ENCODE measurements at places on chromosomes 12 and 14.

GRCh38 chr14:69153873-69154270 is 953 bp upstream of the DCAF5 start:
- no peak for DNase-seq

DNA sequence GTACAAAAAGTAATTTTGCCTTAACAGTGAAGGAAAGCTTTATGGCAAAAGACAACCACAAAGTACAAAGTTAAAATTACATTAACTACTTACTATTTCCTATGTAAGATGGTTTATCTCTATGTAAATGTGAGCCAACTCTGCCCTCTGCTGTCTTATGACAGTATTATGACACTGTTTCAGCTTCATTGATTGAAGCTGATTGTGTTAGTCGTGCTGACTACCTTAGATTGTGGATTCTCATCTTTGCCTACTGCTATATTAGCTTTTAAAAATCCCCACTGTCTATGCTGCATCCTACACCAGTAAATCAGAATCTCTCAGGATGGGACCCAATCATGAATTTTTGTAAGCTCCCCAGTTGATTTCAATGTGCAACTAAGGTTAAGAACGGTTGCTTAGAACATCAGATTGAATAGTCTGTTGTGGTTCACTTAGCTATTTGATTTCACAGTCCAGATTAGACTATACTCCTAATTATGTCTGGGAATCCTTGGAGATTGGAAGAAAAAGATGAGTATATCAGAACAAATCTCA is 12.2 kb upstream of the SPTB start:
- DNase-seq, result no peak

DNA sequence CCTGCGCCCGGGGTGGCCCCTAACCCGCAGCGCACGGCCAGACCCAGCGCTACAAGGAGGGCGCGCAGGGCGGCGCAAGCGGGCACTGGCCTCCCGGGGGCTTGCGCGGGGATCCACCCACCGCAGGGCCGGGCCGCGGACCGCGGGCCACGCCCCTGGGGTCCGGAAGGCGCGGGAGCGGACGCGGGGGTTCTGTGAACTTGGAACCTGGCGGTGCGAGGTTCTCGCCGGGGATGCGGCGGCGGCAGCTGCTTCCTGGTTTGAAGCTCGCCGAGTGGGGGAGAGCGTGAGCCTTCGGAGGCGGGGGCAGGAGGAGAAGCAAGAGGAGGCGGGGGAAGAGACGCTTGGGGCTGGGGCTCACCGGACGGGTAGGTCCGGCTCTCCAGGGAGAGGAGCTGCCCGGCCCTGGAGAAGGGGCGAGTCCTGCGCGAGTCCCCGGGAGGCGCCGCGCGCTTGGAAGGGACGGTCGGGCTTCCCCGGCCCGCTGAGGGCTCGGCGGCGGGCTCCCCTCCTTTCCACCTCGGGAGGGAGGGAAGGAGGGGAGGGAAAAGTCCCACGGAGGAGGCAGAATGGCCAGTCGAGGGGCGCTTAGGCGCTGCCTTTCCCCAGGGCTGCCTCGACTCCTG is at the start of gene PRKCH:
Gene PRKCH, plus strand, starts transcription at position 195 of the 626 bp plus-strand sequence. CDS start 523 bp downstream, outside the sequence.
- DNase-seq, result no peak

- DNase-seq, result no peak
Measured at GRCh38 chr12:95169368-95169767, 47.9 kb downstream of the FGD6 start.

DNA sequence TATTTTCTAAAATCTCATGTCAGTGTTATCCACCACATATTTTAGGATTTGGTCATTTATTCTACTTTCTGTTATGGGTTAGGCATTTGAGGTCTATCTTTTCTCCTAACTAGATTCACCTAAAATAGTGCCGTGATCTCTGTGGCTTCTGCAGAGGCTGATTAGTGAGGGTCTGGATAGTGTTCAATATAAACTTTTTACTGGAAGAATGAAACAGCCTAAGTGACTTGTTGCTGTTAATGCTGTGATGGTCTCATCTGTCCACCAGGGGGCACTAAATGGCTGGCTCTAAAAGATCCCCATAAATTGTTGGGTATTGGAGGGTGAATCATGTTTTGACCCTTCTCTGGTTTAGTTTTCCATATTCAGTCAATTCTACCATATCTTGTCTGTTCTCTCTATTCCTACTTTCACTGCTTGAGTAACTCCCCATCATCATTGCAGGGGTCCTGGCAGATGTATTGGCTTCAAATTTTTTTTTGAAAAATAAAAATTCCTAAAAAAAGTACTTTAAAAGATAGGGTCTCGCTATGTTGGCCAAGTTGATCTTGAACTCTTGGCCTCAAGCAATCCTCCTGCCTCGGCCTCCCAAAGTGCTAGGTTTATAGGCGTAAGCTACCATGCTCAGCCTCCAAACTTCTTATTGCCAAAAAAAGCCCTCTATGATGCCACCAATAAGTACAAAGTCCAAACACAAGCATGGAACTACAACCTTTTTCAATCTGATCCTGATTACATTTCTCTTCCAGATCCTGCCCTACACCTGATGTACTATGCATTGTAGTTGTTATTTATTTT is 6.9 kb downstream of the PABPN1 start:
- peak; percentile 19 for DNase-seq

- no peak for DNase-seq
Measured at GRCh38 chr12:50129290-50129689, 17.3 kb downstream of the COX14 start.

- DNase-seq, result no peak
Measured at GRCh38 chr14:105617201-105617777, 90.9 kb downstream of the TMEM121 start.

- no peak for DNase-seq
Measured at GRCh38 chr12:8917751-8918150, 3.4 kb downstream of the PHC1 start.

- DNase-seq, result no peak
Measured at GRCh38 chr12:127267128-127267527, 999.8 kb upstream of the TMEM132C start.

DNA sequence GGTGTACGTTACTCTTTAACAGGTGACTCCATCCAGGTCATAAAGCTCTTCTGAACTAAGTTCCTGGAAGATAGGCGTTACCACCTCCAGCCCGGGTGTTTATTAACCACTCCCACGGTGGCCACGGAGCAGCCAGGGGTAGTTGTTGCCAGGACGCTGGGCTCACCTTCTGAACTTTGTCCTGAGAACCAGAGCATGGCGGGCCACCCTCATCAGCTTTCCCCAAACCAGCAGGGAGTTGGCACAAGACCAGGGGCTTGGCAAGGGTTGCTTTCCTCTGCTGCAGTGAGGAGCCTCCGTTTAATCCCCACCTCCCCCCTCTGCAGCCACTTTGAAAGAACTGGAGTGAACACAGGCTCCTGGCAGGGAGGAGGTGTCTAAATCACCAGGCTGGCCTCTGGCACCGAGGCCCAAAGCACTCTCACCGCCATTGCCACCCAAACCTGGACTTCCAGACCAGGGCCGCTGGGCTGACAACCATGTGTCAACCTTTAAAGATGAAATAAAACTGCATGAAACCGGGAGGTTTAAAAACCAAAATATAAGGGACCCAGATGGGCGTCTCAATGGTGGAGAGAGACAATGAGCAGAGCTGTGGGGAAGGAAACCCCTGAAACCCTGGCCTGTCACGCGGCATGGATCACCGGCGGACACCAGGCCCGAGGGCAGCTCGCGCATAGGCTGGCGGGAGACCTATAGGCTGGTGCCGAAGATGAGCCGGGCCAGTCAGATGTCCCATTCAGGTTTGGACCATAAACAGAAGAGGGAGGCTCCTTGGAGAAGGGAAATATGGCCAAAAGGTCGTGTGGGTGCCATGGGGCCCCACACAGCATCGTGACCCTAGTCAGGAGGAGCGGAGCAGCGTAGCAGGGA is 30.9 kb upstream of the TDRD9 start:
- no peak for DNase-seq

- no peak for DNase-seq
Measured at GRCh38 chr12:104638218-104638850, 181.6 kb downstream of the CHST11 start.

DNA sequence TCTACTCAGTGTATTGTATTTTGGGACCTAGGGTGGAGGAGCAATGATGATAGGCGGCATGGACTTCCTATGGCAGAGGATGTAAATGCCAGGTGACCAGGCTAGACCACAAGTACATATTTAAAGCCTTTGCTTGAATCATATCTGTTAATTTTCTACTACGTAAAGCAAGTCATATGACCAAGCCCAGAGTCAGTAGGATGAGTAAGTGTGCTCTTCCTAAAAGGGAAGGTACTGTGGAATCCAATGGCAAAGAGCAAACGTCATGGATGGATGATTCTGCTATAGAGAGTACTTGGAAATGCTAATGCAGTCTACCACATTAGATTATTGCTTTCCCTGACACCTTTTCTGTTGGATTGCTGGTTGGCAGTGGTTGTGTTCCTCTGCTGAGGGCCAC is 16.8 kb downstream of the GPATCH2L start:
- DNase-seq, result no peak

GRCh38 chr14:33737446-33737845 is 213.4 kb downstream of the EGLN3 start:
- DNase-seq, result no peak

DNA sequence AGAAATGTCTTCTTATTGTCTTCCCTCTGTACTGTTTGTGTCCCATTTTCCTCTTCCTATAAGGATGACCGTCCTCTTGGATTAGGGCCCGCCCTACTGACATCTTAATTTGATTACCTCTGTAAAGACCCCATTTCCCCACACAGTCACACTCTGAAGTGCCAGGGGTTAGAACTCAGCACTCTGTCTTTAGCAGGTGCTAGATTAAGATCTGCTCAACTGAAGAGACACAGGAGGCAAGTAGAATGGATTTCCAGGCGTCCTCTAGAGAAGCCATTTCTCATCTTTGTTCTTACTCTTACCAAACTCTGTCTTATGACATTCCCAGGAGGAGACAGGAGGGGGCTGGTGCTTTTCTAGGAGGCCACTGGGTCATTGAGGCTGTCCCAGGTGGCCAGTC is 50.8 kb downstream of the VCPKMT start:
- no peak for DNase-seq

GRCh38 chr12:130336723-130337487 is 782 bp upstream of the PIWIL1 start:
- no peak for DNase-seq

DNA sequence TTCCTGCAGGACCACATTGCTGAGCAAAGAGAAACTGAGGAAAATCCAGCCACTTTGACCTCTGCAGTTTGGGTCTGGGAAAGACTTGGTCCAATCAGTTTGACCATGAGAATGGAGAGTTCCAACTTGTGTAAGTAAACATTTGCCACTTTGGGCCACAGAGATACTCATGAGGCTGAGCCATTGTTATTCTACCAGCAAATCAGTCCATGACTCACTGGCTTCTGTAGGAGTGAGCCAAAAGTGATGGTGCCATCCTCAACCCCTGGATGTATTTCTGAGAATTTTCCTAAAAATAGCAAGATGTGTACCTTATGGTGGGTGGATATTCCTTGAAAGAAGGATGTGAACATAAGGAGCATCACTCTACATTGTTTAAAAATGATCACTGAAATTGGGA is 192.9 kb upstream of the OR4E1 start:
- no peak for DNase-seq

DNA sequence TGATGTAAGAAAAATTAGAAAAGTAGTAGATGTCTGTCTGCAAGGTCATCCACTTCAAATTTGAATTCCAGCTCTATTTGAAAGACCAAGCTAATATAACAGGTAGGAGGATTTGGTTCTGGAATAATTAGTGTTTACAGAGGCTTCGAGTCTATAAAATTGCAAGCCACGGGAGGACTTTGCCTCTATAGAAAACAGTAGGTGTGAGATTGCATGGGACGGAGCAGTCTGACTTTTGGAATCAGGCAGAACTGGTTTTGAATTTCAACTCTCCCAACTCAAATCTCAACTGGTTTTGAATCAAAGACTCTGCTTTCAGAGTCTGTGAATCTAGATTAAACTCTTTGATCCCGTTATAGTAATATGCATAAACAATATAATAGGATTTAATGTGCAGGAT is 82.4 kb downstream of the PIK3C2G start:
- no peak for DNase-seq

DNA sequence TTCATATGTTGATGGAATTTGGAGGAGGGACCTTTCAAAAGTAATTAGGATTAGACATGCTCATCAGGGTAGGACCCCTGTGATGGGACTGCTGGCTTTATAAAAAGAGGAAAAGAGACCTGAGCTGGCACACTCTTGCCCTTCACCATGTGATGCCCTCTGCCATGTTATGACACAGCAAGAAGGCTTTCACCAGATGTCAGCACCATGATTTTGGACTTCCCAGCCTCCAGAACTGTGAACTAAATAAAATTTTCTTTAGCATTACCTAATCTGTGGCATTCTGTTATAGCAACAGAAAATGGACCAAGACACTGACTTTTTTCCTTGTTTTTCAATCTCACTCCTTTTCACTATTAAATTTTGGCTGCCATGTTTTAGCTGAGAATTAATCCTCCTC is 105.0 kb upstream of the TMPO start:
- DNase-seq, result no peak

GRCh38 chr14:31167032-31167431 is 40.6 kb downstream of the HECTD1 start:
- no peak for DNase-seq

DNA sequence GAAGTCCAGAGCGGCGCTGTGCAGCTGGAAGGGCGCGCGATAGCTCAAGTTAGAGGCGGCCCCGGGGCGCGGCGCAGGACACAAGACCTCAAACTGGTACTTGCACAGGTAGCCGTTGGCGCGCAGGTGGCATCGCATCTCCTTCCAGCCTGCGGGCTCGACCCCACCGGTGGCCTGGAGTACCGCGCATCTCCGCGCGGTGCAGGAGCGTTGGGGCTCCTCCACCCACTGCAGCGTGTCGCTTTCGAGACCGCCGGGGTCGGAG is 553 bp downstream of the CLEC14A start:
- DNase-seq, result no peak

- no peak for DNase-seq
Measured at GRCh38 chr14:68295316-68295816, 475.8 kb downstream of the RAD51B start.

DNA sequence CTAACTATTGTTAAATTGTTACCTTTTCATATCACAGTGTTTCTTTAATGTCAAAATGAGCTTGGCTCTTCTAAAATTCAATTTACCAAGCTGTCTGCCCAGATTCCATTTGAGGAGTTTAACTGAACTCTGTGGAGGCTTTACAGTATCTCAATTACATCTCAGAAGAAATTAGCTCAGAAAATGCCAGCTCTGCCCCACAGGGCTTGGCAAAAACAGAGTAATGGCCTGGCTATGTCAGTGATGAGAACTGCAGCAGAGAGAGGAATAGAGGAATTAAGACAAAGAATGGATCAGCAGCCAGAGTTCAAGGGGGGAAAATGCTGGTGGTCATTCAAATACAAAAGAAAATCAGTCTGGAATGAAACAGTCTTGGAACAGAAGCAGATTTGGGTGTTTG is 15.8 kb upstream of the TMTC1 start:
- no peak for DNase-seq

DNA sequence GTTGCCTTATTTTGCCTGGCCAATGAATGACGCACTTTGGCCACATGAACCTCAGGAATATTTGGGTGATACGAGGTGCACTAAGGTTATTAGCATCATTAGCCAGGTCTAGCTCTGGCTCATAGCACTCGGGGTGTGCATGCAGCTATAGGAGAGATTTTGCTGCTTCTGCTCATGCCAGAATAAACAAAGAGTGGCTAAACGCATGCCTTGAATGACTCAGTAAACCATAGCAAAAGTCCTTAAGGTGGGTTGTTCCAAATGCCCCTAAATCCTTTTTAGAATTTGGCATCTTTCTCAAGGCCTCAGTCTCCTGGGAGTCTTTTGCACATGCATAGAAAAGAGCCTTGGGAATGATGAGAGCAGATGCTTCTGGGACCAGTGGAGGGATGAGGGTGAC is 343.7 kb upstream of the FKBP4 start:
- no peak for DNase-seq

Data from NCI-H1048 (cell line).